ENCODE measurements at places on chromosomes 4 and X.

DNA sequence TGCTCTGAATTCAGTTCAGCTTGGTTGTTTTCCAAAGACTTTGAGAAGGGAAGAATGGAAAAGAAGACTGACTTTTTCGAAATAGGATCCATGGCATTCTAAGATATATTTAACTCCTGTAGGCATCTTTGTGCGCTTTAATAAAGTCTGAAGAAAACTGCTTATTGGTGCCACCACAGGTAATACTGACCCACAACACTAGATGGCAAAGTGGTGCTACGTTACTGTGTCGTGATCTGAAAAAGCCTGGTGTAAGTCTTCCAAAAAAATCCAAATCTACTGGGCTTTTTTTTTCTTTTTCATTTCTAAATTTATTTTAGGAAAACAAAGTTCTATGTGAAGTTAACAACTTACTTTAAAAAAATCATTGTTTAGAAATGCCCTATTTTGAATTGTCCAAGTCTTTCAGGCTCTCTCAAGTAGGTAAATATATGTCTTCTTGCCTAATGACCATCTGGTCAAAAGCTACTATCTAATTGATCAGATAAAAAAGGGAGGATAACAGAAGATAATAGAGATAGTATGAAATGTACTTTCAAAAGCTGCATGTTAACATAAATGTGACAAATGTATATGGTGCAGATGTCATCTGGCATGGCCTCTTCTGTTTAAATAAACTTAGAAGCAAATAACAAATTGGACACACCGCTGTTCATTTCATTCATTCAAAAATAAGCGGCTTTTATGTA, 47.0 kb upstream of the MID1IP1 start:
- DNase-seq = peak; percentile 47

DNA sequence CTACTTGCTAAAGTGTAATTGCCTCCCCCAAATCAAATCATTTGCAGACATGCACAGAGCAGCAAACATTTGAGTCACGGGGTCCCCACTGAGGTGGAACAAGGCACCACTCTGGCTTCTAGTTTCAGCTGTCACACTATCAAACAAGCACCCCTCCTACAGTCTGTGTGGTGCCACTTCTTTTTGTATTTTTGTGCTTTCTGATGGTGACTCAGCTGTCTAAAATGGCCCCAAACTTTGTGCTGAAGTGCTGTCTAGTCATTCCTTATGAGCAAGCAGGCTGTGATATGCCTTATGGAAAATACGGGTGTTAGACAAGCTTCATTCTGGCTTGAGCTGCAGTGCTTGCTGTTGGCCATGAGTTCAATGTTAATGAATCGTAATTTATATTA, 15.4 kb downstream of the IGFBP7 start:
- no peak for DNase-seq

DNA sequence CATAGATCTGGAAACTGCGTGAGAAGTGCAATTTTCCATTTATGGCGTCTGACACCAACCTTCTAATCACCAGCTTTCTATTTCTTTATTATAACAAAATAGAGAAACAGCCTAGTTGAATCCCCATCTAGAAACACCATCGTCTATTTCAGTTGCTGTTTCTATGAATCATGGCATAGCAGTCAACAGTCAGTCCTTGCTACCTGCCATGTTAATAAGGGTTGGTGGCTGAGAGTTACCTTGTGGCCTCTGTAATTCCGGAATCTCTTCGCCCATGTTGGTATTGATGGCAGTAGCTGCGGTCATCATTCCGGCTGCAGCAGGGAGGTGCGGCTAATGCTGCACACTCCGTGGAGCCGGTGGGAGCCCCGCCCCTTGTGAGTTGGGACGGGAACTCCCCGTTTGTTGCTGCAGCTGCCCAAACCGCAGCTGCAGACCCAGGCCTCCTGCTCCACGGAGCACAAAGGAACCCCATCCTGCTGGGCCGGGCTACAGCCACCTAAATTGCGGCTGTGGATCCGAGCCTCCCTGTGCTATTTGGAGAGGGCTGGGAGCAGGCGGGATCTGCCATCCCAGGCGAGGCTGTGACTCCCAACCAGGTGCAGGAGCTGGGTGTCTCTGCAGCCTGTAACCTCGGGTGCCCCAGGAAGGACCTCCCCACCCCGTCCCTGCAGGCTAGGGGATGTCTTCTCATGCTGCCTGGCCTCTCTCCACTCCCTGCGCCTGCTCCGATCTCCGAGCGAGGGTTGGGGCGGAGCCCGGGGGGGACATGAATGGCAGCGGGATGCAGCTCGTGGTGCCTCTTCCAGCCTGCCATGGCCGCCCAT, 115.4 kb upstream of the STK26 start:
- no peak for DNase-seq

- DNase-seq = no peak
These were observed 709.8 kb upstream of the DIAPH2 start for GRCh38 chrX:95974890-95975289.

Data from CD4-positive, alpha-beta T cell treated with Interleukin-10 for 1 hour (primary cell).